ENCODE measurements at places on chromosomes 7 and 10.

GRCh38 chr10:96641396-96642295 is 54.8 kb upstream of the TM9SF3 start:
- no peak for DNase-seq

GRCh38 chr10:42630537-42631134 is 7.7 kb downstream of the ZNF33B start:
- no peak for DNase-seq

DNA sequence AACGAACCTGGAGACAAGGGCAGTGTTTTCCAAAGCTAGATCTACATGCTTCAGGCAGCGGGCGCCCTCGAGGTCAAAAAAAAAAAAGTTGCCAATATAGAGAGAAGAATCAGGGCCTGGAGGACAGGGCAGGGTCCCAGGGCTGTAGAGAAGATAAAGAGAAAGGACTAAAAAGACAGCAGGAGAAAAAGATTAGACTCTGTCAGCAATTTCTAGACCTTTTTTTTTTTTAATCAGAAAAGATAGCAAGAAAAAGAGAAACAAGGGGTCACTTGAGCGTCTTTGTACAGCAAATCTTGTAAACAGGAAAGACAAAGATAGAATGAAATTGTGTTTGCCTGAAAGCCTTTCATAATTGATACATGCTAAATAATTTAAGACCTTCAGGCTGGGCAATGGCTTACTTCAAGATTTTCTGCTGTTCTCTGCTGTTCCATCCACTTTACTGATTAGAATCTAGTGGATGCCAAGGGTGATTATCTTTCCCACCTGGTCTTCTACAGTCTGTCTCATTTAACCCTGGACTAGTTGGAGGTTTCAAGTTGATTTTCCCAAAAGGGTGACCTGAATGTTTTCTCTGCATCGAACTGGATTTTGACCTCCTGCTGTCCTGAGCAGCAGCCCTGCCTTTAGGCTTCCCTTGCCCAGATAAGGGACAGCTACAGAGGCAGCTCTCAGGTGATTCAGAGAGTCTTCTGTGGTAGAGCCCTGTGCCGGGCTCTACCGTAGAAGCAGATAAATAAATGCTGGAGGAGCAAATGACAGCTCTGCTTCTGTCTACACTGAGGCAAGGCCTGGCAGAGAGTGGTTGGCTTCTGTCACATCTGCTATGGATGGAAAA is 5.1 kb downstream of the LMOD2 start:
- DNase-seq, result no peak

DNA sequence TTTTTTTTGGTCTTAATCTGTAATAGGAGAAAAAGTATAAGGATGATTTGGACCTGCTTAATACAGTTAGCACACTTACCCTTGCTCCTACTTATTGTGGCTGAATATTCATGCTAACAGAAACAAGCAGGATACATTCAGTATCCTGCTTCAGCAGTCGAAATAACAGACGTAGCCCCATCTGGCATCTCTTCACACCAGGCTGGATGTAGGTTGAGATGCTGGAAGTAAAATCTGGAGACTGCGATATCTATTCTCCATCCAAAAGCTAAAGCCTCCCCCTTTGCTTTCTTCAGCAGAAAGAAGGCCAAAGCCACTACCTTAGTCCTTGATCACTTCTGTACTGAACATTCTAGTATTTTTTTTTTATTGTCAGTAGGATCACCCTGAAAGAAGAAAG is 537.4 kb downstream of the AUTS2 start:
- DNase-seq, result no peak

- no peak for DNase-seq
Observed at GRCh38 chr7:142645777-142646176, 103.5 kb upstream of the PRSS1 start.

- no peak for DNase-seq
Observed at GRCh38 chr10:117272195-117273076, 31.5 kb downstream of the SLC18A2 start.

GRCh38 chr7:158751199-158751598 is 46.6 kb upstream of the NCAPG2 start:
- DNase-seq, result no peak

- no peak for DNase-seq
Observed at GRCh38 chr10:93417921-93418320, 64.2 kb downstream of the MYOF start.

DNA sequence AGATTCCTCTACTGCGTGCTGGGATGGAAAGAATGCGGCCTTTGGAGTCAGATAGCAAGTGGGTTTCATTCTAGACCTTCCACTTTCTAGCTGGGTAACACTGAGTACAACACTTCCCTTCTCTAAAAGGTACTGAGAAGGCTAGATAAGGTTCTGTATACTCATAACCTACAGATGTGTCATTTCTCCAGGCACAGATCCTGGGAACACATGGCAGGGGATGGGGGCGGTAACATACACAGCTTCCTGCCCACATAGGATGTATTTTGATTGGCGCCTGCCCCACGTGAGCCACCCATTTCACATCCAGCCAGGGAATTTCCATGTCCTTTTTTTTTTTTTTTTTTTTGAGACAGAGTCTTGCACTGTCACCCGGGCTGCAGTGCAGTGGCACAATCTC is 31.8 kb downstream of the KLRG2 start:
- no peak for DNase-seq

DNA sequence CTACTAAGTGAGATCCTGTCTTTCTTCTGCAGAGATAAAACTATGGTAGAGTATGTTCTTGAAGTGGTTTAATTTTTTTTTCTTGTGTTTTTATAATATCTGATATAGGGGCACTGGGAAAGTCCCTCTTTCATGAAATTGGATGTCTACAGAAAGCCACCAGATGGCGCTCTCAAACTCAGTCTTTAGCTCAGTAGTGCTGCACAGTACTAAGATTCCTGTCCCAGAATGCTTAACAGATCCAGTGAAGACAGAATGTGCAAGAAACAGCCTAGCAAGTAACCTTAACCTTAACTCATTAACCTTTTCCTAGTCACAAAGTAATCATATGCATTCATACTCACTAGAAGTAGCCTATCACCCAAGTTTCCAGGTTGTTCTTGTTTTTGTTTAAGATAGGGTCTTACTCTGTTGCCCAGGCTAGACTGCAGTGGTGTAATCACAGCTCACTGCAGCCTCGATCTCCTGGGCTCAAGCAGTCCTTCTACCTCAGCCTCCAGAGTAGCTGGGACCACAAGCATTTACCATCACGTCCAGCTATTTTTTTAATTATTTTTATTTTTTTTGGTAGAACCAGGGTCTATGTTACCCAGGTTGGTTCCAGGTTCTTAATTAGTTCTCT is 56.7 kb downstream of the IDE start:
- peak; percentile 83 for DNase-seq

DNA sequence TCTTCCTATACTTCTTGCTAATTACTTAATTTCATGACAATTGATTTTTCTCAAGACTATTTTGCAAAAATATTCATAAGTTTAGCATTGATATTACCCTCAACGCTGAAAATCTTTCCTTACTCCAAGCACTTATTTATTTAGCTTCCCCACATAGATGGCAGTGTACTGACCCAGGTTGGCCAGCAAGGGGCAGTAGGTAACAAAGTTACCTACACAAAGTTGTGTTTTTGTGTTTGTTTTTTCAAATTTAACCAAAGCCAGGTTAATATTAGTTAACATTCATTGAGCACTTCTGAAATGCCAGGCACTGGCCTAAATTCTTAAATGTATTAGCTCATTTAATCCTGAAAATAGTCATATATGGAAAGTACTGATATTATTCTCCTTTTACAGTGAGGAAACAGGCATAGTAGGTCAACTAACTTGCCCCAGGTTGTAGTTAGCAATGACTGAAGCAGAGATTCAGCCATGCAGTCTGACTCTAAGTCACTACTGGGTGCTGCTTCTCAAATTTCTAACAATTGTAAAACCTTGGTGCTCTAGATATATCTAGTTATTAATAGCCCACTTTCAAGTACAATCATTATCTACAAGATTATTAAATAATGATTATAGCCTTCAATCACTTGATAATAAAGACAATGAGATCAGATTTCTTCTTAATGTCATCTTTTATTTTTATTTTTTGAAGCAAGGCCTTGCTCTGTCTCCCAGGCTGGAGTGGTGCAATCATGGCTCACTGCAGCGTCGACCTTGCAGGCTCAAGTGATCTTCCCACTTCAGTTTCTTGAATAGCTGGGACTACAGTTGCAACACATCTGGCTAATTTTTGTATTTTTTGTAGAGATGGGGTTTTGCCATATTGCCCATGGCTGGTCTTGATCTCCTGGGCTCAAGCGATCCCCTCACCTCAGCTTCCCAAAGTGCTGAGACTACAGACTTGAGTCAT is 5.8 kb upstream of the GGCT start:
- peak; percentile 46 for DNase-seq

DNA sequence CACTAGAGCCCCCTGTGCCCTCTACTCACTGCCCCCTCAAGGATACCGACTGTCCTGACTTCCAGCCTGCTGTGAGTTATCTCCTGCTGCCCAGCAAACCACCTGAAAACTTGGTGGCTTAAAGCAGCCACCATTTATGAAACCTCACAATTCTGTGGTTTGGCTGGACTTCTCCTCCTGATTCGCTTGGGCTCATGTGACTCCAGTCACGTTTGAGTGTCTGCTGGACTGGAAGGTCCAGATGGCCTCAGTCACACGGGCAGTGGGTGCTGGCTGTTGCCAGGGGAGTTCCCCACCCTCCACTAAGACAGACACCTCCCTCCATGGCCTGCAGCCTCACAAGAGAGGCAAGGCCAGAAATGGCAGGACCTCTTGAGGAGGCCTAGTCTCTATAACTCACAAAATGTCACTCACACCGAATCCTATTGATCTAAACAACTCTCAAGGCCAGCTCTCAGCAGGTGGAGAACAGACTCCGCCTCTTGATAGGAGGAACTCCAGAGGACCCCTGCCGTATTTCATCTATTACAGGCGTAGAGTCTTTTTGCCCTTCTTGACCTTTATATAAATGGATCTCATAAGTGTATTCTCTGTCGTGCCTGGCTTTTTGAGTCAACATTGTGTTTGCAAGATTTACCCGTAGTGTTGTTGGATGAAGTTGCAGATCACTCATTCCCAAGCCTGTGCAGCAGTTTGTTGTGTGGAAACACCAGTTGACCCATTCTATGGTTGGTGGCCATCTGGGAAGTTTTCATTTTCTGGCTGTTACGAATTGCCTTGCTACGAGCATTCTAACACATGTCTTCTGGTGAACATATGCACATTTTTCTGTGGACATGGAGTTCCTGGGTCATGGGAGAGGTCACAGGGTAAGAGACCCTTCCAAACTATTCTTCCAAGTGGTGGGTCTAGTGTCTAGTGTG is 48.3 kb downstream of the ZMIZ1 start:
- no peak for DNase-seq

DNA sequence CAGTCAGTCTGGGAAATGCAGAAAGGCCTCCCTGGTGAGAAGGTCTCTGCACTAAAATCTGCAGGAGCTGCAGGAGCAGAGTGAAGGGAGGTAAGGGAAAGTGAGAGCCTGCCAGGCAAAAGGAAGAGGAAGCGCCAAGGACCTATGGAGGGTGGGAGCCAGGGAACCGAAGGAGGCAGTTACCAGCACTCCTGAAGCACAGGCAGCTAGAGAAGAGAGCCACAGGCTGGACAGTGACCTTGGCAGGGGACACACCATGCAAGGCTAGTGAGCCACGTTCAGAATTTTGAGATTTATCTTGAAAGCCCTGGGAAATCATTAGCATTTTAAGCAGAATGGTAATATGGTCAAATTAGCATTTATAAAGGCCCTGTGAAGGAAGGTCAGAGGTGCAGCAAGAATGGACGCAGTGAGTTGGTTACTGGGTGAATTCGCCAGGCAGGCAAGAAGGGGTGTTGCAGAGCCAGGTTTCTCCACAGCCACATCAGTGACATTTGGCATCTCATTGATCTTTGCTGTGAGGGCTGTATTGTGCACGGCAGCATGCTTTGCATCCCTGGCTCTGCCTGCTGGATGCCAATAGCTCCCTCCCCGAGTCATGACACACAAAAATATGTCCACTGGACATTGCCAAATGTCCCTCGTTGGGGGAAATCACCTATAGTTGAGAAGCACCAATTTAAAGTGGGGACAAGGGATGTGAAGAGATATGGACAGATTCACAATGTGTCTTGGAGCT is 54.7 kb upstream of the LANCL2 start:
- DNase-seq, result no peak
